ENCODE measurements at places on chromosomes 11 and 22.

- DNase-seq, result no peak
Measured at GRCh38 chr22:48429446-48430020, 1398.1 kb downstream of the BRD1 start.

DNA sequence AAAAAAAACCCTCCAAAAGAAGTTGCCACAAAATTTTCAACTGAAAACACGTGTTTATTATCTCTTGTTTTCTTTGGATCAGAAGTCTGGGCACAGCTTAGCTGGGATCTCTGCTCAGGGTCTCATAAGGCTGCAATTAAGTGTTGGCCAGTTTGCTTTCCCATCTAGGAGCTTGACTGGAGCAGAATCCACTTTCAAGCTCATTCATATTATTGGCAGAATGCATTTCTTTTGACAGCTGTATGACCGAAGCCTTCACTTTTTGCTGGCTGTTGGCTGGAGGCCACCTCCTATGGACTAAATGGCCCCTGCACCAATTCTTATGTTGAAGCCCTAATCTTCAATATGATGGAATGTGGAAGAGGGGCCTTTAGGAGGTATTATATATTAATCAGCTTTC, 139.6 kb downstream of the DDX10 start:
- no peak for DNase-seq

GRCh38 chr22:48941903-48942575, 885.6 kb downstream of the BRD1 start:
- DNase-seq, result no peak

- DNase-seq, result no peak
Measured at GRCh38 chr11:20113149-20113438, 47.2 kb downstream of the DBX1 start.

GRCh38 chr11:24324211-24324610, 172.6 kb upstream of the LUZP2 start:
- no peak for DNase-seq

- no peak for DNase-seq
Measured at GRCh38 chr11:46335890-46336562, 11.2 kb upstream of the DGKZ start.

DNA sequence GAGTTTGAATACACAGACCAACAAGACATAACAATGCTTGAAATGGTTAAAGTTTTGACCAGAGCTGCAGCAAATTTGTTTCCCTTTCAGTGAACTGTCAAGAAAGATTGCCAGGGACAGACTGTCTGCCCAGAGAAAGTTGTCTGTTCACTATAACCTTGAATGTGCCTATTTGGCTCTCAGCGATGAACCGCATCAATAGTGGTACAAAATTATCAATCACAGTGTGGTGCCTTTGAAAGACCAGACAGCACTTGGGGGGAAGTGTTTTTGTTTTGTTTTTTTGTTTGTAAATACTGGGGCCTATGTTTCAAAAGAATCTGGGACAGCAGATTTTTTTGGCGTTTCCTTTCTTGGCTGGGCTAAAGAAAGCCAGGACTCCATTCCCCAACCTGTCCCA, 123.1 kb downstream of the CD44 start:
- no peak for DNase-seq

- DNase-seq, result no peak
Measured at GRCh38 chr11:128548649-128549255, 38.6 kb downstream of the ETS1 start.

GRCh38 chr22:49355211-49355920, 472.3 kb downstream of the BRD1 start:
- no peak for DNase-seq

GRCh38 chr22:16774911-16775500, 50.2 kb downstream of the XKR3 start:
- DNase-seq, result no peak

- no peak for DNase-seq
Measured at GRCh38 chr11:91078221-91078620, 855.4 kb upstream of the CHORDC1 start.

GRCh38 chr22:43176090-43176489, 10.8 kb downstream of the TTLL12 start:
- DNase-seq, result no peak

DNA sequence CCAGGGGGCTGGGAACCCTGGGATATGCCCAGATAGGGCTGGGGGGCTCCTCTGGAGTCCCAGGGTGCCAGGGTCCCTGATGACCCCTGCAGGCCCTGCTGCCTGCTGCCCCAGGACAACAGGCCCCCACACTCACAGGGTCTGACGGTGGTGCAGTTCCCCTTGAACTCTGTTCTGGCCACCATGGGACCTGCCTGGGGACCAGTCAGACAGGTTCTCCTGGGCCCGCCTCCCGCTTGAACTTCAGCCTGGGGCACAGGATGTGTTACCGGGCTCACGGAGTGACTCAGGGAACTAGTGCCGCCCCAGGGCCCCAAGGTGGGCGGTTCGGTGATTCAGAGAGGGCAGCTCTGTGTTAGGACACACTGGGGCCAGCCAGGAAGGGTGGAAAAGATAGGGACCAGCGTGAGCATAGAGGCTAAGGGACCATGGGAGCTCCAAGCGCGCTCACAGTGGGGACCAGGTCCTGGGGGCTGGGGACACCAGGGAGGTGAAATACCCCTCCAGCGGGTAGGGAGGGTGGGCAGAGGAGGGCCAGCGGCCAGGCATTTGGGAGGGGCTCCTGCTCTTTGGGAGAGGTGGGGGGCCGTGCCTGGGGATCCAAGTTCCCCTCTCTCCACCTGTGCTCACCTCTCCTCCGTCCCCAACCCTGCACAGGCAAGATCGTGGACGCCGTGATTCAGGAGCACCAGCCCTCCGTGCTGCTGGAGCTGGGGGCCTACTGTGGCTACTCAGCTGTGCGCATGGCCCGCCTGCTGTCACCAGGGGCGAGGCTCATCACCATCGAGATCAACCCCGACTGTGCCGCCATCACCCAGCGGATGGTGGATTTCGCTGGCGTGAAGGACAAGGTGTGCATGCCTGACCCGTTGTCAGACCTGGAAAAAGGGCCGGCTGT, 21.5 kb upstream of the TXNRD2 start:
- no peak for DNase-seq

- no peak for DNase-seq
Measured at GRCh38 chr11:12755510-12756453, 81.6 kb downstream of the TEAD1 start.

DNA sequence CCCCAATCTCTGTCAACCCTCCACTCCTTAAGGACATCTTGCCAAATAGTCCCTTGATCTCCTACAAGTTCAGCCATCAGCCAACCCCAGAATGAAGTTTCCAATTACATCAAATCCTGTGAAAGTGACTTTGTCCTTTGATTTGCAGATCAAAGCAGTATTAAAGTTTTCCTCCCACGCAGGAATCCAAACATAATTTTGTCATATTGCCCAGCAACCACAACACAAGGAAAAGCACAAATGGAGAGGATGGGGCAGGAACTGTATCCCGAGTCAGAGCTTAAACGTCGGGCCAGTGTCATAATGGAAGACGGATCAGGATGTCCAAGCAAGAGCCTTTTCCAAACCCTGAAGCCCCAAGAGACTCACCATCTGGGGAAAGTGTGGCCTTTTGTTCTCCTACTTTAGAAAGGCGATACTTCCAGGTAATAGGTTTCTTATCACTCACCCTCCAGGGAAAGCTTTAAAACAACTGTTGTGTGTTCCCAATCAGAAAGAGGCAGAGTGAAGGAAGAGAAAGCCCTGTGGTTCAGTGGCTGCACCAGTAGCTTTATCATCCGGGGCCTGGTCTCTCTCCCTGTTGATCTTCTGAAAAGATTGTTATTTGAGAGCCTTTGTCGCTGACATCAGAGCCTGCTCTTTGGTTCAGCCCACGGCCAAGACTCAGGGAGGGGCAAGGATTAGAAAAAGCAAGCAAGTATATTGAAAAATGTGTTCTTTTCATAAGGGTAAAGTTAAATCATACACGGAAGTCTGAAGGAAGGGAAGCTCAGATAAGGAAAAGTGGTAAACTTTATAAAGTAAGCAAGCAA, 41.7 kb downstream of the EXPH5 start:
- no peak for DNase-seq

- DNase-seq, result no peak
Measured at GRCh38 chr11:103396237-103396636, 287.0 kb downstream of the DYNC2H1 start.

DNA sequence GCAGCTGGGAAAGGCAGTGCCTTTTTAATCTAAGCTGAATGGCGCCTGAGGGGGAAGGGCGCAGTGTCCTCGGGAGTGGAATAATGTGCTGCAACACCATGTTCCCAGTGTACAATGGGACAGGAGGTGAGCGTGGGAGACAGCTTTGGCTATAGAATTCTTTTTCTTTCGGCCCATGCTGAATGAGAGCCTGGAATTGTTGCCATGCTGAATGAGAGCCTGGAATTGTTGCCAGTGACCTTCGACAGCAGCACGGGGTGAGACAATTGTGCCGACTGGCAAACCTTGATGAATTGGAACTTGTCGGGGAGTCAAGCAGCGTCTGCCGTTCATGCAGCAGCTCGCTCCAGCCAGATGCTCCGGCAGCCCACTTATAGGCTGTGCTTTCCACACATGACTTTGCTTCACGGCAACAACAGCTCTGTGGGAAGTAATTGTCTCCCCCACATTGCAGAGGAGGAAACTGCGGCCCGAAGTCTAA, 141.4 kb upstream of the E2F8 start:
- DNase-seq, result no peak

DNA sequence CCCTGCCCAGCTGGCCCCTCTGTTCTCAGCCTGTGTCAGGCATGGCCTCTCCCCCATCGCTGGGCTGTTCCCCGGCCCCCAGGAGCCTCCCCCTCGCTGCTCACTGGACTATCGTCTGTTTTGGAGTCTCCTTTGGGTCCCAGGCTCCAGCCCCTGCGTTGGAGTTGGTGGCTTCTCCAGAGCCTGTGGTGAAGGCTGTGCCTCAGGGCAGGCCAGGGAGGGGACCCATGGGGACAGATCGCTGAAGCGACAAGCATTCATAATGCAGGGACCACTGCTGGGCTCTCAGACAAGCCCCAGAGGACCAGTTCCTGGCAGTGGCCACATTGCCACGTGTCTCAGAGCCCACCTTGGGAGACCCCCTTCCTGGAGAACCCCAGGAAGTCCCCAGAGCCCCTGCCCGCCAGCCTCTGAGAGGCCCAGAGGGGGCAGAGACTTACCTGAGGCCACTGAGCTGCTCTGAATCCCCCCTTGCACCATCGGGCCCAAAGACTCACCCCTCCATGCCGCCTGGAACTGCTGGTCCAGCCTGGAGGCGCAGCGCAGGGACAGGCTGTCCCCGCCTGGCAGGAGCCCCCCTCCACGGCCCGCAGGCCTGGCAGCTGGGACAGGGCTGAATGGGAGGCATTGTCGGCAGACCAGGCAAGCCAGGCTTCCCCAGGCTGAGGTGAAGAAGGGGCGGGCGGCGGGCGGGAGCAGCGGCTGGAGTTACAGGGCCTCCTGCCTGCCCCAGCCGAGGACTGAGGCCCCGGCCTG, at the start of gene CHADL:
CHADL (minus strand) TSS at position 555 of the 756 bp plus-strand sequence; CDS start at position 505, 50 bp downstream.
- DNase-seq, result no peak

DNA sequence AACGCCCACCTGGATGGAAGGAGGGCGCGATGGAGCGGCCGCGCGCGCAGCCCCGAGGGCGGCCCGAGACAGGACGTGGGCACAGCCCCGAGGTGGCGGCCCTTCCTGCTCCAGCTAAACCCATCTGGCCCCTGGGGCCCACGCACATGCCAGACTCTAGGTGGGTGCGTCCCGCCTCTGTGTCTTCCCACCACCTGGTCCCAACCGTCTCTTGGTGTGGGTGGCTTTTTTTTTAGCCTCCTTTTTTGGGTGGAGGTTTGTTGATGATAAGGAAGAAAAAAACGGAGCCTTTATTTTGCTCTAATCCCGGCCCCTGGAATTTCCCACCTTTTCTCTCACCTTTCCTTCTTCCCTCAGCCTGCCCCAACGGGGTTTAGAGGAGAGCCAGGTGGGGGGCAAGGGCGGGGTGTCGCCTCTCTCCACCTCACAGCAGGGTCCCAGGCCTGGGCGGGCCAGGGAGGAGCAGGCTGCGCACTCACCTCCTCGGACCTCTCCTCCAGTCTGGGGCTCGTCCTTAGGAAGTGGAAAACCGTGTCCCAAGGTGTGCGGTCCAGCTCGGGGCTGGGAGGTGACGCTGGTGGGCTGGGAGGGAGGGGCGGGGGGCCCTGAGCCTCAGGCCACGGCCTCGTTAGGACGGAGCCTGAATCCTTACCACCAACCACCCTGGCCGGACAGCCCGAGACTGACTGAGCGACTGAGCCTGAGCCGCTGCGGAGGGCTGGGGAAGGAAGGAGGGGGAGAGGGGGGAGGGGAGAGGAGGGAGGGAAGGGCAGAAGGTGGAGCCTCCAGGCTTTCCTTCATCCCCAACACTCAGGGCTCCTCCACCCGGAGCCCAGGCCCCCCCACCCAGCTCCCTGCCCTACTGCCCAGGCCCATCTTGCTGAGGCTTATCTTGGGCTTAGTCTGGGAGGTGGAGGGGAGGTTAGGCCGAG, at the start of gene SOX10:
SOX10 (minus strand) TSS at position 696 of the 932 bp plus-strand sequence. CDS start 771 bp downstream, outside the sequence.
- DNase-seq, result no peak

DNA sequence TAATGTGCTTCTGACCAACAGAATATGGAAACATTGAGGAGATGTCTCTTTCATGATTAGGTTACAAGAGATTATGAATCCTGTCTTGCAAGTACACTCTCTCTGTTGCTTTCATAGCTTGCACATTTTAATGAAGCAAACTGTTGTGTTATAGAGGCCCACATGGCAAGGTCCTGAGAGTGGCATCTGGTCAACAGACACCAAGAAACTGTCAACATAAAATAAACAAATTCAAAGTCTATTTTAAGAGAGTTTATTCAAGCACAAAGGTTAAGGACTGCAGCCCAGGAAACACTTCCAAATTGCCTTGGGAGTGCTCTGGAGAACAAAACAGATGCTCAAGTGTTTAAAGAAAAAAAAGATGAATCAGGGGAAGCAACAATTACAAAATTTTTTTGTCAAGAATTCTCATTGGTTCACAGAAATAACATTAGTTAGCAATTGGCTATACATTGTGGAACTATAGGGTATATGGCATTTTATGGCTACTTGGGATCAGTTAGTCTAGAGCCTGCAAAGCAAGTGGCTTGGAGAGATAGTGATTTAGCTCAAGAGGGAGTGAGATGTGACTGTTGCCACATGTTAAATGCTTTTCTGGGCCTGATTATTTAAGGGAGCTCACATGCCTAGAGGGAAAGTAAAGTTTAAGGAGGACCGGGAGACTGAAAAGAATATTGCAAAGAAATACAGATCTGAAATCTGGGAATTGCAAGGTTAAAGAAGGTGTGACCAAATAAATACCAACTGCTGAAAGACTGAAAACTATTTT, 54.6 kb downstream of the CTSC start:
- no peak for DNase-seq

GRCh38 chr11:64969209-64969608, 2.7 kb downstream of the MAJIN start:
- no peak for DNase-seq
